ENCODE measurements at places on chromosomes 5 and 9.
A peak's percentile ranks its signal among the peaks of the same experiment; 100 is the strongest.

GRCh38 chr5:60493372-60493771 lies 206.6 kb downstream of the DEPDC1B start:
- no peak for DNase-seq

- DNase-seq, result no peak
Measured at GRCh38 chr5:12335938-12336337, 431.7 kb upstream of the CTNND2 start.

DNA sequence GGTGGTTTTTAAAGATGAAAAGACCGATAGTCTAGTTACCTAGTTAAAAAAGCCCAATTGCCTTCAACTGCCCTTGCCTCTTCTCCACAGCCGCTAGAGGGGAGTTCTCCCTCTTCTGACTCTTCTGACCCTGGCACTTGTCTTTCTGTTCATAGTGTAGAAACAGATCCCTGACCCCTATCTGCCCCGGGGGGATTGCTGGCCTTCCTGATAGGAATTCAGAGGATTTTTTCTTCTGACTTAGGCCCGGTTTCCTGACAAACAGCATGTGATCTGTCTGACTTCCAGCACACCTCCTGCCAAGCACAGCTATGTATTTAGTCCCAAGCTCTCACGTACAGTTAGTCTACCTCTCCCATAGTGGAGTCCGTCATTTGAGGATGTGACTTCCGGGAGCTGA lies 5.0 kb upstream of the TMEM268 start:
- DNase-seq, result no peak

- no peak for DNase-seq
Measured at GRCh38 chr5:154470137-154470536, 7.9 kb downstream of the HAND1 start.

DNA sequence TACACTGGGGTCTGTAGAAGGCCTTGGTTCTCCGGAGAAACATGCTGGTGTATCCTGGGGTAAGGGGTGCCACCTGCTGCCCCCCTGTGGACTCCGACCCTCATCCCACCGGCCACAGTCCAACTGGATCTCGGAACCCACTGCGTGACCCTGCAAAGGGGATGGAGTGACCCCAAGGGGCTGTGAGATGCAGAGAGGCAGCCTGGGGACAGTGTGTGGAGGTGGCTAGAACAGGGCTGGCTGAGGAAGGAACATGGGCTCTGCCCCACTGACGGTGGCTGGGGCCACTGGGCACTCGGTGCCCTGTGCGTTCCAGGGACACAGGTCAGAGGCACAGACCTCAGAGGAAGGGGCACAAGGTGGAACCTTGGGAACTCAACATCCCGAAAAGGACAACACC lies 2.3 kb downstream of the NACC2 start:
- no peak for DNase-seq

DNA sequence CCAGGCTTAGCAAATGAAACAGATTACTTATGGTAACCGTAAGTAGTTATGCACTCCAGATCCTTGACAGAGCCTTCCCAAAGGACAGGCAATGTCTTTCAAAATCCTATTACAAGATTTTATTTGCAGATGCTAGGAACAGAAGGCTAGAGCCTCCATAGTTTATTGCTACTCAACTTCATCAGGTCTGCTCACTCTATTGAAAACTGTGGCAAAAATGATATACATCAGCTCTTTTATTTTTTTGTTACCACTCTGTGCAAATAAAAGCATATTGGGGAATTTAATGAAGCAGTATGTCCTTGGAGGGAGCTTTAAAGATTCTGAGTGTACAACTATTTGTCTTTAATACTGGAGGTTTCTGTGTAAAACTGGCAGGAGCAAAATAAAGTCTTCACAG lies 46.5 kb downstream of the SLC44A1 start:
- no peak for DNase-seq

- no peak for DNase-seq
Measured at GRCh38 chr5:129082225-129083136, 12.1 kb upstream of the ISOC1 start.

DNA sequence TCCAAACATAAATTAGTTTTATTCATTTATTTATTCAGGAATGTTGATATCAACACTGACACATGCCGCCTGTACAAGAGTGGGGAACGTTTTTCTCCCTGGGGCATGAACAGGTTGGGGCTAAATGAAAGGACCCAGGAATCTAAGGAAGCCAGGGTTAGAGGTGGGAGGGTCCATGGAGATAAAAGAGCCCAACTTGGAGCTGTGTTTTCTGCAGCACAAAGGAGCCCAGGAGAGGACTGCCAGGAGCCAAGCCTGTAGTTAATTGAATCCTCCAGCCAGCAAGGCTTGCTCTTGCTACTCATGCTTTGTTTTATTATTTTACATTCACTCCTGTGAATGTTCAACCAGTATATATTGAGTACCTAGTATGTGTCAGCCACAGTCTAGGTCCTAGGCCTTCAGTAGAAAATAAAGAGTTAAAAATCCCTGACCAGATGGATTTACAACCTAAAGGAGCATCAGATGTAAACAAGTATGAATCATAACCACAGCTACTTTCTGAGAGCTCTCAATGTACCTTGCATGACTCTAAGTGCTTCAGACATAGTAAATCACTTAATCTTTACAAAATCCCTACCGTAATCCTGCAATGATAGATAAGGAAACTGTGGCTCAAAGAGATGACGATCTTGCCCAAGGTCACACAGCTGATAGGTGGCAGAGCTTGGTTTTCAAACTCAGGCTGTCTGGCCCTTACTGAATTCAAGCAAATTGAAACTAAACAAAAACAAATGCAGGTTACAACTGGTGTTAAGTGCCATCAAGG lies 69.8 kb downstream of the ASTN2 start:
- DNase-seq, result no peak

DNA sequence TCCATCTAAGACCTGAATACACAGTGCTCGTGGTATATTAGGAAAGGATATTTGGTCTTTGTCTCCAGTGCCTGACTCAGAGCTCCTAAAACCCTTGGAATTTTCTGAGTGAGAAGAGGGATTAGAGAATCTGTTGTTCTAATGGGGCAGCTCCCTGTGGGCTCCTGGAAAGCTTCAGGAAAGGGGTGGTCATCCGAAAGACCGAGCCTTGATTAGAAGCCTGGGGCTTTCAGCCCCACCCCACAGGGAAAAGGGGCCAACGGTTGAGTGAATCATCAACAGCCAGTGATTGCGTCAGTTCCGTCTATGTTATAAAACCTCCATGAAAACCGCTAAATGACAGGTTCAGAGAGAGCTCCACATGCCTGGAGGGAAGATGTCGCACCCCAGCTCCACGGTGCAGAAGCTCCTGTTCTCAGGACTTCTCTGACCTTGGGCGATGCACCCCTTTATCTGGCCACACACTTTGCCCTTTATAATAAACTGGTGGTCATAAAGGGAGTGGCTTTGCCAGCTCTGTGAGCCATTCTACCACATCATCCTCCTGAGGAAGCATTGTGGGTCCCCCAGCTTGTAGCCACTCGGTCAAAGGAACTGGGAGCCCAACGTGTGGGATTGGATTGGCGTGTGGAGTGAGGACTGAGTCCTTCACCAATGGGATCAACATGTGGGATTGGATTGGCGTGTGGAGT lies 71.0 kb upstream of the ICE1 start:
- no peak for DNase-seq

GRCh38 chr5:21237461-21237860 lies 1249.5 kb upstream of the CDH18 start:
- no peak for DNase-seq

- no peak for DNase-seq
Measured at GRCh38 chr9:121324316-121324715, 45.7 kb downstream of the STOM start.

DNA sequence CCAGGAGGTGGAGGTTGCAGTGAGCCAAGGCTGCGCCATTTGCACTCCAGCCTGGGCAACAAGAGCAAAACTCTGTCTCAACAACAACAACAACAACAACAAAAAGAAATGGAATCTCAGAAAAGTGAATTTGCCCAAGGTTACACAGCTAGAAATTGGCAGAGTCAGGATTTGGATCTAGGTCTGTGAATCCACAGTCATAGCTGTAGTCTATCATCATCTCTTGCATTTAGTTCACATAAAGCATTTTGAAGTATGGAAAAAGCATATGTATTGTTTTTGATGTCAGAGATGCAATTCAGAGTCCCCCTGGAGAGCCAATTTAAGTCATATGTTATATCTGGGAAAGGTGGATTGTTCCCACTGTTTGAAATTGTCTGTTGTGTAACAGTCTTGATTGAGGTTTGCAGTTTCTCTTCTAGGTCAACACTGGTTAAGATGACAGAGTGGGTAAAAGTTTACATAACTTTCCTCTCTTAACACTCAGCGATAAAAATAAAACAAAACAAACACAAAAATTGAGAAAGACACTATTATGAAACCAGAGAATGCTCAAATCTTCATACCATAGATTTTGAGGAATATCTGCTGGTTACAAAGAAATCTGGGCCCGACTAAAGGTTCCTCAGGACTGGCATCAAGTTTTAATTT lies 21.5 kb upstream of the GPR21 start:
- no peak for DNase-seq

- DNase-seq, result no peak
Measured at GRCh38 chr5:161399996-161400562, 146.4 kb downstream of the GABRB2 start.

DNA sequence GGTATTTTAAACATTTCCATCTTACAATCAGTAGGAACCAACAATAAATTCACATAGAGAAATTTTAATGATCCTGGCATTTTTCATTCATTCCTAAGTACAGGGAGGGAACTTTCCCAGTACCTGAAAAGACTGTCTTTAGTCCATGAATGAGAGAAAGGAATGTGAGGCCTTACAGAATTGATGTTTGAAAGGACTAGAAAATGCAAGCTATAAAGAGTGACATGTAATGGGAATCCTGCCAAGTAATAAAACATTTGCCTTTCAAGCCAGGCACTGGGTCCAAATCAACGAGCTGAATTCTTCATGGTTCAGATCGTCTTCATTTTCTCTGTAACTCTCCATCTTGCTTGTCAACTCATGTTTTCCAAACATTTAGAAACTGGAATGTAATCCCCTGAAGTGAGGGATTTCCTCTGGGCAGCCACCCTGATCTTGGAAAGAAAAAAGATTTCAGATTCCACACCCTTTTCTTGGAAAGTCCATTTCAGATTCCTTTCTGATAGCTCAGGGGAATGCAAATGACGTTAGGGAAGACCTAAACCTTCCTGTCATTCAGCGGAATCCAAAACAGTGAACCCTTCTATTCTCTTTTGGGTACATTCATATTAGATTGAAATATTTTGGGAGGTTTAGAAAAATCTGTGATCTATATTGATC lies 315.8 kb downstream of the SH3GL2 start:
- DNase-seq, result no peak

- peak; percentile 25 for DNase-seq
Measured at GRCh38 chr5:134567641-134568336, 42.3 kb downstream of the JADE2 start.

- DNase-seq, result no peak
Measured at GRCh38 chr5:24059006-24059405, 551.6 kb downstream of the PRDM9 start.
